Adipose tissue (tissue), 3 donors: ENCODE measurements at places on chromosomes 7 and 10. TPM values are rescaled to one million over a fixed set of nuclear protein-coding genes. Genes with fewer than 3 reads are reported as not detected.

Gene ASAH2
- polyA plus RNA-seq: 0.70 TPM

Gene TMEM273
- polyA plus RNA-seq: 3.6 TPM

Gene ZDHHC6
- polyA plus RNA-seq: 17.8 TPM

Gene TDRD1
- polyA plus RNA-seq: 0.25 TPM

Gene NODAL
- 0.04 TPM for polyA plus RNA-seq

Gene MSS51
- 0.38 TPM for polyA plus RNA-seq
